ENCODE measurements at places on chromosomes 12 and 14. TPM values are rescaled to one million over a fixed set of nuclear protein-coding genes. Genes with fewer than 3 reads are reported as not detected.

DNA sequence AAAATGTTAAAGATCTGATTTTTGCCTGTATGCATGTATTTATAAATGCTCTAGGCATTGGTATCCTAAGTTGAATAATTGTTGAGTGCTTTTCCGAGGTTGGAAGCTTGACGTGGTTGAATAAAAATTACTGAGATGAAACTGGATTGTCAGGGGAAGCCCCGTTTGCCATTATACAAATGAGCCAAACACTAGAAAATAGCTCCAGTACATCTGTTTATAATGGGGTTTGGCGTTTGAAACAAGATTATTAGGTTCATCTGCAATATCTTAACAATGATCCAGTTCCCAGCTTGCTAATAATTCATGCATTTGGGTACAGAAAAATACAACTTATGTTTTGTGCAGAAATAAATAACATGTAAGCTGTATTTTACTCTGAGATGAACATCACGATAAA lies 789.6 kb downstream of the GALC start:
- no peak for DNase-seq

DNA sequence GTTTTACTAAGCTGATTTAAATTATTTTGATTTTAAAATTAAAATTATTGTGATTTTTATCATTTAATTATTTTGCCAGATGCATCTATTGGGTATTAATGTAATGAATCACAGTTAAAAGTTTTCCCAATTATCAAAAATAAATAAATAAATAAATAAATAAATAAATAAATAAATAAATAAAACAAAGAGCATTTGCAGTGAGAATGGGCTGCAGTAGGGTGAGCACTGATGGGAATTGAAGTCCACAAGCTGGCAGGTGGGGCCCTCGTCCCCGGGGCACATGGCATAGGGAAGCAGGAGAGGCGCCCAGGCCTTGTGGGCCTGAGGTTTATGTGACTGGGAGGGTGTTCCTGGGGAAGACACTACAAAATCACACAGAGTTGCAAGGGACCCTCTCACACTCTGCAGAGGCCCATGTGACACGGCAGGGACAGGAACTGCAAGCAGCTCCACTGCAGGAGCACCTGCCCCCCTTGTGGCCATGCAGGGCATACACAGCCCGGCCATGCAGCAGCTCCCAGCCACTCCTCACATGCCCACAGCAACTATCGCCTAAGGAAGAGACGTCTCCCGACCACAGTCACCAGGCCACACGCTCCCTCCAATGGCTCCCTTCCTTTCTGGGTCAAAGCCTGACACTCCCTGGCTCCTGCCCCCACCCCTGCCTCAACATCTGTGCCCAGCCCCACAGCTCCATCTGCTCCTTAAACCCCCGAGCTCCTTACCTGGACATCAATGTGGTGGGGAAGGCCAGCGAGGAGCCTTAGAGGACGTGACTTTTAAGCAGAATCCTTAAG lies 256.3 kb upstream of the SFSWAP start:
- DNase-seq, result peak; percentile 80

DNA sequence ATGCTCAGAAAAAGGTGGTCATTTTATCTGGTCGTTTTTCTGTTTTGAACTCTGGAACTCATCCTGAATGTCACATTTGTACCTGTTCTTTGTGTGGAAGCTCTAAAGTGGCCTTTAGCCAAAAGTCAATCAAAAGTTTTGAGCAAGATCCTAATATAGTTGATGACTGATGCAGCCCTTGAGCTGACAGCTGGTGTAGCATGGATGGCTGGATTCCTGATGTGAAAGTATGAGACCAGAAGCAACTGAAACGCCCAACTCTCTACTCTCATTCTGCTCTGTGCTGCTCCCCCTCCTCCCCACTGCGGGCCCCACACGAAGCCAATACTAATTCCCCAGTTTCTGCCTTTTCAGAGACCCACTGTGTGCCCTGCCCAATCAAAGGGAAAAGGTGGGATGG lies 10.3 kb upstream of the MYH7 start:
- no peak for DNase-seq

The RNASE3 gene
- polyA plus RNA-seq, result 0.50 TPM

DNA sequence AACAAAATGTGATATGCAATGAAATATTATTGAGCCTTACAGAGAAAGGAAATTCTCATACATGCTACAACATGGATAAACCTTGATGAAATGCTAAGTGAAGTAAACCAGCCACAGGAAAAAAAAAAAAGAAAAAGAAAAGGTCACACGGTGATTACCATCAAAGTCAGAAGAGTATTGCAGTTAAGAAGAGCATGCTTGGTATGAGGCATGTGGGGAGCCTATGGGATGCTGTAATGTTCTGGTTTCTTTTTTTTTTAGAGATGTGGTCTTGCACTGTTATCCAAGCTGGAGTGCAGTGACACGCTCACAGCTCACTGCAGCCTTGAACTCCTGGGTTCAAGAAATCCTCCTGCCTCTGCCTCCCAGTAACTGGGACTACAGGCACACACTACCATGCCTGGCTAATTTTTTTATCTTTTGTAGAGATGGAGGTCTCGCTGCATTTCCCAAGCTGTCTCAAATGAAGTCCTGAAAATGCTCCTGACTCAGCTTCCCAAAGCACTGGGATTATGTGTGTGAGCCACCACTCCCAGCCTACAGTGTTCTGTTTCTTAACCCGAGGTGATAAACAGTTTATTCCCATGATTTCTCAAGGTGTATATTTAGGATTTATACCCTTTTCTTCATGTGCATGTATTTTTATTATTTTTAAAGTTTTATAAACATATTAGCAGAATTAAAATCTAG lies 96.2 kb downstream of the SEC23A start:
- DNase-seq, result no peak

The CAPZA3 gene
- not detected for polyA plus RNA-seq

- DNase-seq, result no peak
These were observed 254.2 kb downstream of the ACSS3 start for GRCh38 chr12:81332054-81332453.

DNA sequence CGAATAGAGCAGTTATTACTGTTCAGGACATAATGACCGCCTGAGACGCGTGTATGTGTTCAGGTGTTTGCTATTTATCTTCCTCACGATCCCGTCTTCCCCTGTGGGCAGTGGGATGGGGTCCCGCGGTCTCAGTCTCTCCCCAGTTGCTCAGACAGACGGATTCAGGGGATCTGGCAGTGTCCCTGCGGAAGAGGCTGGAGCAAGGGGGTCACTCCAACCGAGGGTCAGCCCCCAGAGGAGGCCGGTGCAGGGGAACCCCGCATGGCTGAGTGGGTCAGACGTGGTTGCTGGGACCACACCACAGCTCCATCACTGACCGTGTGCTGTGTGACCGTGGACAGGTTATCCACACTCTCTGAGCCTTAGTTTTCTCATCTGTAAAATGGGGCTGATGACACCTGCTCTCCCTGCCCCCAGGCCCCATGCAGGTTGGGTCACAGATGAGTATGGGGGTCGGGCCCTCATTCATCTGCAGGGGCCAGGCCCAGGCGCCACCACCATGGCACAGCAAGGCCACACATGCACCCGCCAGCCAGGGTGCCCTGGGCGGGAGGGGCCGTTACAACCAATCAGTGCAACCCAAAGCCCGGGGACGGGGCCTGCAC lies 5.2 kb downstream of the MMP17 start:
- peak; percentile 8 for DNase-seq

The LUM gene
- polyA plus RNA-seq, result 1,853 TPM

DNA sequence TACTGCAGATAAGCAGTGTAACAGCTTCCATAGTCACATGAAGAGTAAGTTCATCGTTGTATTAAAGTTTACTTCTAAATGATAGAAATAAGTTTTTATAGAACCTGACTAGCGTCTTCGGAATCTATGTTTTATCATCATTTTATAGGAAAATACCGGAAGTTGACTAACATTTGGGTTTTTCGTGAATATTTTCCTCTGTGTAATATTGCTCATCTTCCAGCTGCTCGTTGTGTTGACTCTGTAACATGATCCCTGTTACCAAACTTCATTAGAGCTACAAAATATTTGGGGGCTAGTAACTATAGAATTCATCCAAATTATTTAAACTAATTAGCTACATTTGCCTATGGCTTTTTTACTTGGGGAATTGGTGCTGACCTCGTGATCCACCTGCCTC lies 37.2 kb downstream of the DDX51 start:
- no peak for DNase-seq

- DNase-seq, result peak; percentile 60
These were observed 9.5 kb downstream of the HHIPL1 start for GRCh38 chr14:99654235-99654985.

- peak; percentile 68 for DNase-seq
These were observed 15.1 kb downstream of the RNF41 start for GRCh38 chr12:56206452-56207166.

DNA sequence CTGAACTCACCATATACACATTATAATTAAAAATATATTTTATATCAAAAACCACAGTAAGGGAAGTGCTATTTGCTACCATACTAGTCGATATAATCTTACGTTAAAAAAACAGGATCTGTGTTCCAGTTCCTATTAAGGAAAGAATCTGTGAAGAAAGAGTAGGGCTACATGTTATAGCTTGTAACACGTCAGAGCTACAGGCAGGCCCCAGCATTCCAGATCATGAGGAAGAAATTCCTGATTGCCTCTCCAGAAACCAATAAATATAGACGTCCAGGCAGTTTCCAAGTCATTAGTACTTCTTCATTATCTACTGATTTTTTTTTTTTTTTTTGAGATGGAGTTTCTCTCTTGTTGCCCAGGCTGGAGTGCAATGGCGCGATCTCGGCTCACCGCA lies 20.6 kb downstream of the SGPP1 start:
- no peak for DNase-seq

DNA sequence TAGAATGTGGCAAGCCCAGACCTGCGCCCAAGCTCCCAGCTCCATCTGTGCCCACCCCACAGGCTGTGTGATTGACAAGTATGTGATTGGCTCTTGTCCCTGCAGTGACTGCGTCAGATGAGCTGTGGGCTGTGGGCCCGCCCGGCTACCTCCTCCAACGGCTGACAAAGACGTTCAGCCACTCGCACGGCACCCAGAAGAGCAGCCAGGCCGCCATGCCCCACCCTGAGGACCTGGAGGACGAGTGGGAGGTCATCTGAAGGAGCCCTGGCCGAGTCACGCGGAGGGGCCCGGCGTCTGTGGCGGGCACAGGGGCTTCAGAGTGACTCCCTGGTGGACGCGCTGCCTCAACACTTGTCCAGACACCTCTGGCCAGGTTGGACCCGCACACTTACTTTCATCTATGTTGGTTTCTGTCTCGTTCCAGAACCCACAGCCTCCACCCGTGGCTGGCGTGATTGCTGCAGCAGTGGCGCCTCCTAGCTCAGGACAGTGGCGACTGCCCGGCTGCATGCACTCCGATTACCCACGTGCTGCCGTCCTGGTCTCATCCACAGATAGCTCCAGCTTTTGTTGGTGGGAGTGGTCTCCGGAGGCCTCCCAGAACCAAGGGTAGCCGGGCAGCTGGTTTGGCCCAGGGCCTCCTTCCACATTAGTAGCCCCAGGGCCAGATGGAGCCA lies 11.4 kb downstream of the ANKRD9 start:
- peak; percentile 5 for DNase-seq

DNA sequence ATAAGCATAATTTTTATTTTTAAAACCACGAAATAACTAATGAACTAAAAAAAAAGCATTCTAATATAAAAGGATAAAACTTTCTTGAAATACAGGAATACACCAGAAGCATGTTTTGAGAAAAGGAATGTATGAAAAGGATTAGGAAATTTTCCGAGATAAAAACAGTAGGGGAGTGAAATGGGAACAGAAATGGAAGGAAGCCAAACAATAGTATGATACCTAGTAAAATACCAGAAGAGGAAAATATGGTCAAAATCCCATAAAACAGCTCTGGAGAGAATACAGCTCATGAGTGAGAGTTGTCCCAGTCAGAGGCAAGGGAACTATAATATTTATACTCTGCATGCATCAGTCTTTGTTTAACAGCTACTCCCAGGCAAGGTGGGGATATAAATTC lies 1016.2 kb downstream of the SLC6A15 start:
- DNase-seq, result no peak

- no peak for DNase-seq
These were observed 137.9 kb downstream of the NRXN3 start for GRCh38 chr14:78308079-78308478.
